Fibroblast of villous mesenchyme (primary cell): ENCODE measurements at places on chromosomes 4 and X. TPM values are rescaled to one million over a fixed set of nuclear protein-coding genes. Genes with fewer than 3 reads are reported as not detected.

FATE1 gene
- total RNA-seq, result not detected in 2 replicates

DNA sequence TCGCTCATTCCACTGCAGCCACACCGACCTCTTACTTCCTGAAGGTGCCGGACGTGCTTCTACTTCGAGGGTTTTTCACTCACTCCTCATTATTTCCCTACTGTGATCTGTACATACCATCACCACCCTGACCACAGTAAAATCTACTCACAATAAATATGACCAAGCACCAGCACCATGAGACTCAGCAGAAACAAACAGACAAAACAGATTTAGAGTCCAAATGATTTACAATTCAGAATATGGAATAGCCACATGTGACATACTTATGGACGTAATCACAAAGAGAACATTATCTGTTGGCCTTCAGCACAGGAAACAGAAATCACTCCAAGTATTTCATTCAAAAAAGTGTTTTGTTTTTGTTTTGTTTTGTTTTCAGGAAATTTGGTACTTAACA is 16.1 kb upstream of the KLB start:
- DNase-seq, result no peak

FNIP2 gene
- total RNA-seq, result 24.6 and 43.5 TPM in 2 replicates

DNA sequence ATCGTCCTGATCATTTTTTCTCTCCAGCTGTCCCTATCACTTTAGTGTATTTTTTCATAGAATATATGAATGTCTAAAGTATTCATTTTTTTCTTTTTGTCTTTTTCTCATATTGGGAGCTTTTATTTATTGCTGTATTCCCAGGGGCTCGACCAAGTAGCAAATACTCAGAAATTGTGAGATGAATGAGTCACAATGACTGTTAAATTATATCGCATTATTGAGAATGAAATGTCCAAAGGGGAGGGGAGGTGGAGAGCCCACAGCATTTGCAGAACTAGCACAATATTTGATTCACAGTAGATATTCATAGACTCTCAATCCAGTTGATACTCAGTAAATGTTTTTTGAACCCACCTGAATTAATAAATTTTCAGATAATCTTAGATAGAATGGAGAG is 543.6 kb upstream of the FAM241A start:
- DNase-seq, result no peak

- peak; percentile 79 for DNase-seq
These were observed 36.0 kb downstream of the RTL9 start for GRCh38 chrX:110394651-110395050.
